ENCODE measurements at places on chromosomes 1 and 21. TPM values are rescaled to one million over a fixed set of nuclear protein-coding genes. Genes with fewer than 3 reads are reported as not detected.

The C1orf115 gene
- total RNA-seq: 0.34 TPM

The PLCH2 gene
- total RNA-seq: under 0.01 TPM

The KCNN3 gene
- total RNA-seq: under 0.01 TPM

The AGL gene
- 16.8 TPM for total RNA-seq

The PLA2G5 gene
- total RNA-seq: not detected

The NUAK2 gene
- 0.33 TPM for total RNA-seq

The SLAMF7 gene
- not detected for total RNA-seq

The TAL1 gene
- total RNA-seq: not detected

The FLG gene
- total RNA-seq: not detected

The VCAM1 gene
- not detected for total RNA-seq

The GIPC2 gene
- under 0.01 TPM for total RNA-seq

Data from melanocyte of skin (primary cell).